ENCODE measurements at places on chromosomes 13 and 19. TPM values are rescaled to one million over a fixed set of nuclear protein-coding genes. Genes with fewer than 3 reads are reported as not detected.

- no peak for DNase-seq
Measured at GRCh38 chr13:110413676-110414040, 106.6 kb downstream of the COL4A2 start.

The ADGRE2 gene
- 0.63 TPM for total RNA-seq

The NAPSA gene
- total RNA-seq = 0.05 TPM

The SPTBN4 gene
- 6.1 TPM for total RNA-seq

- DNase-seq = no peak
Measured at GRCh38 chr19:4390567-4391305, 9.6 kb downstream of the SH3GL1 start.

DNA sequence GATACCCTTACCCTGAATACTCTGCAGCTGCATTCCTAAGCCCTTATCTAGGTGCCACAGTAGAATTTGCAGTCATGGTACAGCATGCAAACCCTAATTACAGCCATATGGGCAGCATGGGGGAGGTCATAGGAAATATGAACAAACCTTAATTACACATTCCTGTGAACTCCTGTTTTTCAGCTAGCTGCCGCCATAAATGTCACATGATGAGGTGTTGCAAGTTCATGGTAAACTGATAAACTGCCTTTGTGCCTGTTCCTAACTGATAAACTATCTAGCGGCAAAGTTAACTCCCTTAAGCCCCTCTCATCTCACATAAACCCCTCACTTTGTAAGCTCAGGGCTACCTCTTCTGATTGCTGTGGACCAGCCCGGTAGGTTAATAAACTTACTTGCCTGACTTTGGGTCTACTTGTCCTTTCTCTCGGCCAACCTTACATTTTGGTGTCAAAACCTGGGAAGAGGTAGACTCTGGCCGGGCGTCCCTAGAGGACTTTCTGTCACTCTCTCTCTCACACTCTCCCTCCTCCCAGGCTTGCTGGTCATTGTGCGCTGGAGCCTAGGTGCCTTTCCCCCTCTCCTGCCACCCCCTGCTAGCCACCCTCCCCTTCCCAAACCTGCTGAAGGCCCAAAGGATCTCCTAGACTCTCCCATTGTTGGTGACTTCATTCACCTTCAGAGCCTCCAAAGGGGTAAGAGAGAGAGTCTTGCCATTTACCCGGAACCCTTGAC is 43.3 kb downstream of the ZNF93 start:
- DNase-seq = no peak

- no peak for DNase-seq
Measured at GRCh38 chr13:76798037-76798436, 88.2 kb downstream of the KCTD12 start.

The ZBTB32 gene
- not detected for total RNA-seq

The FCHO1 gene
- 0.71 TPM for total RNA-seq

- DNase-seq = no peak
Measured at GRCh38 chr19:3171894-3172672, 6.5 kb upstream of the S1PR4 start.

DNA sequence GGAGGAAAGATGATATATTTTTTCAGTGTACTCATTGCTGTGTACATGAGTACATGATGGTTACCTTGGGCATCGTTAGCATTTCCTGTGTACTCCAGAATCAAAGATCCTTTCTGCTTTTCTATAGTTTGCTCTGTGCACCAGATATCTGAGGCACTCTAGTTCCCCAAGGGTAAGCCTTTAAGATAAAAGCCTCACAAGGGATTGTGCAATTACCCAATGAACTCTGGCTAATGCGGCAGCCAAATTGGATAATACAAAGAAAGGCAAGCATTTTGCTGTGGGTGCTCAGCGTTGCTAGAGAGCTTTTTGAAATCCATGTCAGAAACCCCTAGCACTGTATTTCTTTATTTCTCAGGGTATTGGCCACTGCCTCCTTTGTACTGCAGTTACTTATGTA is 2.9 kb downstream of the CYSLTR2 start:
- DNase-seq = no peak

- DNase-seq = no peak
Measured at GRCh38 chr13:78046331-78046730, 127.7 kb upstream of the EDNRB start.

DNA sequence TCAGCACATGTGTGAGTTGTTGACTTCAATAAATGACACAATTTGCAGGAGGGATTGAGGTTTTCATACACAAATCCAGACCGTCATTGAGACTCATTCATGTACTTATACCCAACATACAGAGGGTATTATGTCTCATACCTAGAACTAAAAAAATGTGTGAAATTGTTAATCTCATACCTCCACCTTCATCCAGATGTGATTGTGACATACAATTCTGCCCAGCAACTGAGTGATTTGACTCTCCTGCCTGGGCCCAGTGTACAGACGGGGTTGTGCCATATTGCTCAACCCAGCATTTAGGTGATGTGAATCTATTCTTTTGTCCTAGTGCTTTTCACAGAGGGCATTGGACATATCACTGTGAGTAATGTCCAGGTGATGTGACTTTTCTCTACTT is 12.6 kb upstream of the ZNF681 start:
- no peak for DNase-seq

- DNase-seq = no peak
Measured at GRCh38 chr19:3966051-3967017, 4.6 kb downstream of the DAPK3 start.

The ZNF528 gene
- 16.7 TPM for total RNA-seq

DNA sequence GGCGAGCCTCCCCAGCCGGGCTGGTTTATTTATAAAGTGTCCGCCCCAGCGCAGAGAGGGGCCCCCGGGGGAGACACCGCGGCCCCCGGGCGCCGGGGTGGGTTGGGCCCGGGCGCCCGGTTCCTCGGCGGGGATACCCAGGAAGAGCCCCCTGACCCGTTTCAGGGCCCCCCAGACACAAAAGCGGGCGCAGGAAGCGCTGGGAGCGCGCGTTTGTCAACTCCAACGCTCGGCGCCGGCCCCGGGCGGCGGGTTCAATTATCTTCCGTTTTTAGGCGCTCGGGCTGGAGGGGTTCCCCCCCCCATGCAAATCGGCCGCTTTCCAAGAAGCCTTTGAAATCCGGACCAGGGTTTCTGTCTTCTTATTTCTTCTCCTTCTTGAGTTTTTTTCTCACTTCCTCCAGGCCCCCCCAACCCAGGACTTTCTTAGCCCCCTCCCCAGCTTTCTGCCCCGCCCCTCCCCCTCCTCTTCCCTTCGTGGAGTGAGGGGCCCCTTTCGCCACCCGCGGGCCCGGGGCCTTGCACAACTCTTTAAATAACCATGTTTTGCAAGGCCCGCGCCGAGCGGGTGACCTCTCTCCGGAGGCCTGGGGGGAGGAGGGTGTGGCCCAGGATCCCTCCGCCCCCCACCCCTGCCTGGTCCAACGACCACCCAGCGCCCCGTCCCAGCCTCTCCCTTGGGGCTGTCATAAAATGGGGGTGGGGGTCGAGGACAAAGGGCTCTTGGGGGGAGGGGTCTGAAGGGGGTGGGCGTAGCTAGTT is 935 bp downstream of the ARID3A start:
- peak; percentile 70 for DNase-seq

DNA sequence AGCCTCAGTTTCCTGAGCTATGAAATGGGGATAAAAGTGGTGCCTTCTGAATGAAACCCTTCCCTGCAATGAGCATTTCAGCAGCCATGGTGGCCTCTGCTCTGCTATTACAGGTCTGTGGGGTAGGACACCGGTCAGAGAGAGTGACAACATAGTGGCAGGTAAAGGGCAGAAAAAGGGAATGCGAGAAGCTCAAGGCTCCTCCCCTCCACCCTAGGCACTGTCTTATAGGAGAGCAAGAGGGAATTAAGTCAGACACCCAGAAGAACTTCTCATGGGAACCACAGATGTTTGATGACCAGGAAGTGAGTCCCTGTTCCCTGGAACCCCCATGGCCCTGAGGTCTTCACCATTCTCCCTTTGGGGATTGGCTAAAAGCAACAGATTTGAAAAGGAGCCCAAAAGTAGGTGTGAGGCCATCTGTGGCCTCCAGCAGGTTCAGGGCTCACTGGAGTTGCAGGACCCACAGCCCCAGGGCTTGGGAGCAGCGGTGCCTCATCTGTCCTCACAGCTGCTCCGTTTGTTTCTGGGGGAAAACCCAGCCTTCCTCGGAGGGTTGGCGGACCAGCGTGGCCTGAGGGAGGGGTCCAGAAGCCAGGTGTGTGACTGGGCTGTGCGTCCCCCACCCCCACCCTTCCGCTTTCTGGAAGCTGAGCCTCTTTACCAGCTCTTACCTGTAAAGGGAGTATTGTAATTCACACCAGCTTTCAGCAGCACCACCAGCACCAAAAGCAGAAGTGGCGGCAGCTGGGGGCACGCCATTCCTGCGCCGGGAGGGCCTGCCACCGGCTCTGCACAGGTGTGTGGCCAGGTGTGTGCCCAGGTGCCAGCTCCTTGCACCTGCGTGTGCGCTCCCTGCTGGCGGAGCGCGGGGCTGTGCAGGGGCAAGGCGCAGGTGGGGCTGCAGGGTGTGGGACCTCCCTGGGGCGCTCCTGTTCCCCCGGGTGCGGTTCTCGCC is 19.4 kb downstream of the IQCN start:
- no peak for DNase-seq

DNA sequence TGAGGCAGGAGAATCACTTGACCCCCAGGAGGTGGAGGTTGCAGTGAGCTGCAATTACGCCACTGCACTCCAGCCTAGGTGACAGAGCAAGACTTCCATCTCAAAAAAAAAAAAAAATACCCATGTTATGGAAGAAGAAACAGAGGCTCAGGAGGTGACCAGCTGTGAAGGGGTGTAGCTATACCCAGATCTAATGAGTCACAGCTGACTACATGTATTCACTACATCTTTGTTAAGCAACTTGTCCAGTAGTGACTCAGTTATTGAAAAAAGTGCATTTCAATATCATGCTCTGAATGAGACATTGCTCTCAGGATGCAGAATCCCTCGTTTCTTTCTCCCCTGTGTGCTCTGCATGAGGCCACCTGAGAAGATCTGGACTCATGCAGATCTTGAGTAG is 16.1 kb upstream of the SPART start:
- no peak for DNase-seq

- no peak for DNase-seq
Measured at GRCh38 chr19:24000656-24001055, 86.0 kb downstream of the ZNF726 start.

The MBD3L3 gene
- total RNA-seq = not detected

- DNase-seq = no peak
Measured at GRCh38 chr13:100439247-100439970, 149.2 kb downstream of the GGACT start.

The FGF9 gene
- 12.3 TPM for total RNA-seq

- DNase-seq = no peak
Measured at GRCh38 chr13:46682707-46683106, 114.3 kb downstream of the ESD start.

- DNase-seq = no peak
Measured at GRCh38 chr13:50214514-50214913, 199.3 kb downstream of the KCNRG start.

The SLITRK5 gene
- total RNA-seq = 0.03 TPM

- no peak for DNase-seq
Measured at GRCh38 chr19:55252760-55253663, 5.8 kb downstream of the PPP6R1 start.

The FGF21 gene
- total RNA-seq = not detected

The PDX1 gene
- total RNA-seq = not detected

DNA sequence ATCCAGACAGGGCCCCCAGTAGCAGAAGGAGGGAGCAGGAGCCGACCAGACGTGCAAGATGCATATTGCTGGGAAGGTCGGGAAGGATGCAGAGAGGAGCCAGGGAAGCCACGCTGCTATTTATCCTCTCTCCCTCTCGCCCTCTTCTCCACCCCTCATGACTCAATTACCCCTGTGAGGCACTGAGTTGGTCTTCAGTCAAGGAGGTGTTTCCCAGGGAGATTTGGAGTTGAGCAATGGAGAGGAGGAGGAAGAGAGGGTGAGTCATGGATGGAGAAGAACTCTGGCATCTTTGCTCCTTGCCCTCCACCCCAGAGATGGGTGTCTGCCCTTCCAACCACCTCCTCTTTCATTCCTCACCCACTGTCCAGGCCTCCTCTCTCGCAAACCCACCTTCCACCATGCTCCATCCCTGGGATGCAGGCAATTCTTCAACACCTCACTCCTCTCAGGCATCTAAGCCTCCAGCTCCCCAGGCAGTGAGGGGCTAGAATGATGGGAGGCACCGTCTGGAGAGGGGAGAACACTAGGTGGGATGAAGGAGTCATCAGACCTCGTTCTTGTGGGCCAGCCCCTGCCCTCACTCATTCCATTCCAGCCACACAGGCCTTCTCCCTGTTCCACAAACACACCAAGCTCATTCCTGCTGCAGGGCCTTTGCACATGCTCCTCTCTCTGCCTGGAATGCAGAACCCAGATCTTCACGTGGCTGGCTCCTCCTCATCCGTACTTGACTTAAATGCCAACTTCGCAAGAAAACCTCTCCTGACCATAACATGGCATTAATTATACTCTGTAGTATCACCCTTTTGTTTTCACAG is at the start of gene SBSN:
Gene SBSN (minus strand): TSS at position 94 of the 821 bp plus-strand sequence. CDS start 30 bp downstream, at position 64.
- no peak for DNase-seq

The ZNF112 gene
- total RNA-seq = 3.5 TPM

DNA sequence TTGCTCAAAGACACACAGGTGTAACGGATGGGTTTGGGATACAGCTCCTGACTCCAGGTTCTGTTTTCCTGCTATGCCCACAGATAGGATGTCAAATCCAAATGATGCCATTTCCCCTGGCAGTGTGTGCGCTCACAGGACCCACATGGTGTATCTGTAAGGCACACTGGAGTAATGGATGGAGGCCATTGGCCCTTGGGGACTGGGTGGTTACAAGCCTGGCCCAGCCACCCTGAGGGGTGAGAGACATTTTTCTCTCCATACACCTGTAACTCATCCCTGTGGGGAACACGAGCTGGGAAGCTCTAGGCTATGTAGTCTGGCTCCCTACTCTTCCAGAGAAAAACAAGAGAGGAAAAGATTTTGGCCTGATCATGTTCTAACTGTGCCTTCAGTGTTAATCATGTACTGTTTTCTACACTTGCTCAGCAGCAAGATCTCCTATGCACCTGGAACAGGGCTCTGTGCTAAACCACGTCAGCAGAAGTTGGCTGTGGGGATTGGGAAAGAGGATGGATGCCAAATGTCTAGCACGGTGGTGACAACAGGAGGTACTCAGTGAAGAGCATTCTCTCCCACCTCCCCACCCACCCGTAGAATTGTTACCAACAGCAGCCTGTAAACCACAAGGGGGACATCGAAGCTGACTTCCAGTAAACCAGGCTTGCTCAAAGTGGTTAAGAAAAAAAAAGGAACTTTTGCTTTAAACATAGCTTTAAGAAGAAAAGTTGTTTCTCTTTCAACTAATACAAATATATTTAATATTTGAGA is 237.0 kb downstream of the LACC1 start:
- peak; percentile 25 for DNase-seq

All from left ventricle myocardium inferior (tissue), 1 donor.